ENCODE measurements at places on chromosomes 12 and 14.
A peak's percentile ranks its signal among the peaks of the same experiment; 100 is the strongest.

DNA sequence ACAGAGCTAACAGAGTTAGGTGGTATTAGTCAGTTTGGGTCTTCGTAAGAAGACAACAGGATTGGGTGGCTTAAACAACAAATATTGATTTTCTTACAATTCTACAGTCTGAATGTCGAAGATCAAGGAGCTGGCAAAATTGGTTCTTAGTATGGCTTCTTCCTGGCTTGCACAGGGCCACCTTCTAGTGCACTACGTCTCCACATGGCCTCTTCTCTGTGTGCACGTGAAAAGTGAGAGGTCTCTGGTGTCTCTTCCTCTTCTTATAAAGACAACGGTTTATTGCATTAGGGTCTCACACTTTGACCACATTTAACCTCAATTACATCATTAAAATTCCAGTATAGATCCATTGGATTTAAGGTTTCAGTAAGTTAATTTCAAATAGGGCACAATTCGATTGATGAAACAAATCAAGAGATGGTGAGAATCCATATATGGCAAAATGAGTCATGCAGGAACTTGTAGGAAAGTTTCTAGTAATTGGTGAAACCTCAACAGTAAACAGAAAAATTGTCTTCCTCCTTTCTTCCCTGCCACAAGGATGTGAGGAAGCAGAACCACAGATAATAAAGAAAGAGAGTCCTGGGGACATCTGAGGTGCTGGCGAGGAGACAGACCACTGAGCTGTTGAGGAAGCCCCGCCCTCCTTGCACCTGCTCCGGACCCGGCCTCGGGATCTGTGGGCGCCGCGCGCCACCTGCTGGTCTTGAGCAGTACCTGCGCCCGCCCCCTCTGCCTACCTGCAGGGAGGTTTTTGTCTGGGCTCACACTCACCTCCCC is 846.7 kb downstream of the TMEM121 start:
- DNase-seq = peak; percentile 55

- peak; percentile 93 for DNase-seq
Observed at GRCh38 chr14:70600382-70601157, at the start of gene MED6. TSS of gene MED6 (minus strand) at chr14:70600655. CDS start at chr14:70600637, 18 bp downstream.

DNA sequence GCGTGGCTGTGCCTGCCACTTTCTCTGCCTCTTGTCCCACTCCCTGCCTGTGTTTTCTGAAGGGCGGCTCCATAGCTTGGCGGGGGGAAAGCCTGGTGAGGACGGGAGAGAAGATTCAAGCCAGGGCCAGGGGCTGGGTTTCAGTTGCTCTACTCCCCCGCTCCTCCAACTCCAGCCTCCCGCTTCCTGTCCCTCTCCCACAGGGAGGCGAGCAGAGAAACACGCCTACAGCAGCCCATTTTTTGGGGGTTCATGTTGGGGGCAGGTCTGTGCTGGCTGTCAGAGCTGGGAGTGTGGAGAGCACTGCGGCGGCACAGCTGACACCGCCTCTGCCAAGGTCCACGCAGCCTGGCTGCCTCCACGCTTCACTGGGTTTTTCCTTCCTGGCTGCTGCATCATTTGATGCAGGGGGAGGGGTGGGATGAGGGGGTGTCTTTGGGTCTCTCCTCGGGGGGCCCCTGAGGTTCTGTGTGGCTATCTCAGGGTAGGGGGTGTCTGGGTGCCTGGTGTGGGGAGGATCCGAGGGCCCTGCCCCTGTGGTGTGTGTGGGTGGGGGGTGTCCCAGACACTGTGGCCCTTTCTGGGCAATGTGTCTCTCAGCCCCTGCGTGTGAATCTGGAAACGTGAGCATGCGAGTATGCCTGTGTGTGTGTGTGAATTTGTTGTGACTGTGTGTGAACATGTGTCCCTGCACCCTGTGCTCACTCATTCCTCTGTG is 10.7 kb upstream of the KRT80 start:
- no peak for DNase-seq

GRCh38 chr14:36054353-36055051 is 122.0 kb downstream of the PTCSC3 start:
- DNase-seq = no peak

- DNase-seq = no peak
Observed at GRCh38 chr12:45498645-45499044, 230.9 kb upstream of the ARID2 start.

DNA sequence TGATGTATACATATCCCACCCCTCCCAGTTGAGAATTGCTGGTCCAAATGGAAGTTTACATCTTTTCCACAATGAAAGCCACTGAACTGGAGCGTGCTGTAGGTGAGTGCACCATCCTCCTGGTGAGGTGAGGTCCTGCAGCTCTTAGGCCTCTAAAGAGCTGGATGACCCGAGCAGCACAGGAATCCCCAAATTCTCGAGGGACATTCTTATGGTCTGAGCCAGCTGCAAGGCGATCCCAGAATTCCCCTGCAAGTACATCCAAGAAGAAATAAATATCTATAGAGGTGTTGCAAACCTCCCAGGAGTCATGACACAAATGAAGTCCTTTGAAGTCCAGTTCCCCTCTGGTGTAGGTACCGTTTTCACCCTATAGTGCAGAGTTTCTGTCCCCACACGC is 24.0 kb downstream of the TMEM132C start:
- no peak for DNase-seq

DNA sequence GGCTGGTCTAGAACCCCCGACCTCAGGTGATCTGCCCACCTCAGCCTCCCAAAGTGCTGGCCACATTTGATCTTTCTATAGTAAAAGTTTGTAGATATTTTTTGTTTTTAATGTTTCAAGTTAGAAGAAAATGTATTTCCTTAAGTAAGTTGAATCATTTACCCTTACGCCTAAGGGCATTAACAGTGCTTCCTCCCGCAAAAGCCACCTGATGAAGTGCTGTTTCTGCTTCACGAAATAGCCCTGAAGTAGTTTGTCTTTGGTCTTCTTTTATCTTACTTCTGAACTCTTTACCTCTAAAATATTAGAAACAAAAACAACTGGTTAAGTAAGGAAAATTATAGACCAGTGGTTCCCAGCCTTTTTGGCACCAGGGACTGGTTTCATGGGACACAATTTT is 22.7 kb downstream of the PAWR start:
- DNase-seq = no peak

DNA sequence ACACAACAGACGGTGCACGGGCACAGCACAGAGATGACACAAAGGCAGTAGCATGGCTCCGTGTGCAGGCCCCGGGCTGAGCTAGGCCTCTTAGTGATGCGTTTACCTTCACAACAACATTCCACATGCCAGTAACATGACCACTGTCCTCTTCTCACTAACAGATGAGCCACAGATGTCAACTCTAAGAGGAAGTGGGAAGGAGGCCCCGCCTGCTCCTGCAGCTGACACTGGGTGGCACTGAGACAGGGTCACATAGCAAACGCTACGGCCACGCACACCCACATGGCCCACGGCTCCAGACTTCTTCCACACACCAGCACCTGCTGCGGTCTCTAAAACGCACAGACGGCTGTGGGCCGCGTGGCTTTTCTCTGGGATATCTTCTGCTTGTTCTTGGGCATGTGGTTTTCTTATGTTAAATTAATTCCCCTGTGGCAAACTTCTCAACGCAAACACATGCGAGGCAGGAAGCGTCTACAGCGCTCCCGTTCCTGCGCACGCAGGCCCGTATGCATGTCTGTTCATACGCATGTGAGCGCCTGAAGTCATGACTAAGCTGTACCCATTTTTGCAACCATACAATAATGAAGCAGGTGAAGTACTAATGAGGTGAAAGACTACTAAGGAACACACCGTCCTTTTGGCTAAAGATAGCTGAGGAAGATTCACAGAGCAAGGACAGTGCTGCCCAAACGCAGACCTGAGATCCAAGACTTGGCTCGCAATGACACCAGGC is 26.8 kb downstream of the AMN start:
- no peak for DNase-seq

DNA sequence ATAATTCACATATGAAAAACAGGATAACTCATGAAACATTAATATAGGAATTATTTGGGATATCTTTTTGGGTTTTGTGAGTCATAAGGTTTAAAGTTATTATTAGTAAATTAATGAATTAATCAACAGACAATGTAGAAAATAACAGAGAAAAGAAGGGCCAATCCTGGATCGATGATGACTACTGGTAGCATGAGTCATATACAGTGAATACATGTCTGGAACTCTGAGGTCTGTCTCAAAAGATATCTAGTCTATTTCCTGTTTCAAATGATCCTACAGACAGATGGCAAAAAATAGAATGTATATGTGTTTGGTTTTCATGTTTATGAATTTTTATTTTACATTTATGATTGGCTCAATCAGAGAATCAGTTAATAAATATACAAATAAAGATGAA is 86.4 kb upstream of the RTL1 start:
- no peak for DNase-seq

Measured in stimulated activated CD8-positive, alpha-beta memory T cell treated with anti-CD3 and anti-CD28 coated beads, Interleukin-15, amount 100 ng/mL, for 1 hour (primary cell).